ENCODE measurements at places on chromosomes 12 and 14.

DNA sequence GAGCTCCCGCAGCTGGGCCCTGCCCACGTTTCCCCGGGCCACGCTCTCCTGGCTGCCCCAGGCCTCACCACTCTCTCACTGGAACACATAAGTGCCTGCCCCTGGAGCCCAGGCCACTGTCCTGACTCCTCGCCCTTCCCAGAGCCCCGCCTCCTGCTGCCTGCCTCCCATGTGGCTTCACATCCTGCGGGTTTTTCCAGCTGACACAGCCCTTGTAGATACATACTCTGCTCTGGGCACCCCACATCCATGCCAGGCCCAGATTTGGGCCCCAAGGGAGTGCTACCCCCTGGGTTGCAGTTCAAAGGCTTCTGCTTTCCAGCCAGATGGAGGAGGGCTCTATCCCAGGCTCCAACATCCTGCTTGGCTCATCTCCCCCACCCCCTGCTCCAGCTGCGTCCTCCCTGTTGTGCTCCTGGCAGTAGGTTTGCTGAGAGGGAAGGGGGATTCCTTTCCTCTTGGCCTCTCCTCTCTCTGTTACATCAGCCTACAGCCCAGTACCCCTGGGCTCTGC is 60.1 kb downstream of the TSPAN9 start:
- DNase-seq, result no peak

GRCh38 chr12:5511644-5512600 is 80.0 kb downstream of the NTF3 start:
- no peak for DNase-seq

GRCh38 chr12:96233939-96234461 is 39.8 kb downstream of the ELK3 start:
- no peak for DNase-seq

- DNase-seq, result no peak
Observed at GRCh38 chr14:95413289-95414215, 93.8 kb upstream of the CLMN start.

- no peak for DNase-seq
Observed at GRCh38 chr14:61475316-61475715, 153.9 kb downstream of the PRKCH start.

GRCh38 chr12:62914443-62915203 is 20.3 kb downstream of the PPM1H start:
- no peak for DNase-seq
